Hematopoietic multipotent progenitor cell (in vitro differentiated cells): ENCODE measurements at places on chromosomes 7 and 10.

- no peak for DNase-seq
Observed at GRCh38 chr7:132806834-132807233, 230.6 kb upstream of the PLXNA4 start.

- DNase-seq: no peak
Observed at GRCh38 chr10:7152982-7153381, 257.9 kb downstream of the SFMBT2 start.

GRCh38 chr10:132566892-132567291, 29.3 kb downstream of the INPP5A start:
- no peak for DNase-seq

DNA sequence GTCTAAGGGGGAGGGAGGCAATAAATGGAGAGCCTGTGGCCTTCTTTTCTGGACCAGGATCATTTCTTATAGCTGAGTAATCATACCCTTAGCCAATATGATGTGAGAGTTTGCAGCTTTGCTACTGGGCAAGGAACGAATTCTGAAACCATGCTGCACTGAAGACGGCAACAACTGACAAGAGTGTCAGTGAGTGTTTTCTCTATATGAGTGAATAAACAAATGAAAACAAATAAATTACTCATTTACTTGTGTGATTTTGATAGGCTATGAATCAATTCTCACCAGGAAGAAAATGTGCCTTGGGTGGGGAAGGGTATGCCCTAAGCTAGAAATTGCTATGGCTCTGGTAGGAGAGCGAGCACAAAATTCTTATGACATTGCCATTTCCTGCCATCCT, 79.4 kb upstream of the LRRN3 start:
- DNase-seq: no peak

DNA sequence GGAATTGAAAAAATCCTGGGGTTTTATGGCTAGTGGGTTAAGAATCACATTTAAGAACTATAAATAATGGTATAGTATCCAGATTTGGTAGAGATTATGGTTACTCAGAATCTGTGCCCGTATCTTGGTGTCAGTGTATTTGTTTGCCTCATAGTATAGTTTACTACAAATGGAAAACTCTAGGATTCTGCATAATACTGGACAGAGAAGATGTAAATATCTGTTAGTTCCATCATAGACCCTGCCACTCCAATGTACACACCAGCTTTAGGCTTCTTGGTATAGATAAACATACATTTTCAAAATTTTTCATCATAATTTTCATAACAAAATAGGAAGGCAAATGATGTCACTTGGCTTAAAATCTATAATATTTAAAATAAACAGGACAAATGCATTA, 108.1 kb downstream of the CFTR start:
- DNase-seq: no peak

DNA sequence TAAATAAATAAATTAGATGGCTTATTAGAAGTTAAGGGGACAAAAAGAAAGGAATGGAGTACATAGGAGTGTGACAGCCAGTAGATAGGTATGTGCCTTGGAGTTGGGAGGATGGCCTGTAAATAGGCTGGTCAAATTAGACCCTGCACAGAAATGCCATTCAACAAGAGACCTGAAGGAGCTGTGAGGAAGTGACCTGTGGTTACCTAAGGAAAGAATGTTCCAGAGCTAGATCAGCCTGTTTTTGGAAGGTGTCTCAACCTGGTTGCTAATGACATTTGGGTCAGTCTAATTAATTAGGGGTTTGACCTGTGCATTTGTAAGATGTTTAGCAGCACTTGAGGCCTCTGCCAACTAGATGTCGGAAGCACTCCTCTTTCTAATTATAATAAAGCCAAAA, 315.3 kb upstream of the PLXDC2 start:
- DNase-seq: no peak

DNA sequence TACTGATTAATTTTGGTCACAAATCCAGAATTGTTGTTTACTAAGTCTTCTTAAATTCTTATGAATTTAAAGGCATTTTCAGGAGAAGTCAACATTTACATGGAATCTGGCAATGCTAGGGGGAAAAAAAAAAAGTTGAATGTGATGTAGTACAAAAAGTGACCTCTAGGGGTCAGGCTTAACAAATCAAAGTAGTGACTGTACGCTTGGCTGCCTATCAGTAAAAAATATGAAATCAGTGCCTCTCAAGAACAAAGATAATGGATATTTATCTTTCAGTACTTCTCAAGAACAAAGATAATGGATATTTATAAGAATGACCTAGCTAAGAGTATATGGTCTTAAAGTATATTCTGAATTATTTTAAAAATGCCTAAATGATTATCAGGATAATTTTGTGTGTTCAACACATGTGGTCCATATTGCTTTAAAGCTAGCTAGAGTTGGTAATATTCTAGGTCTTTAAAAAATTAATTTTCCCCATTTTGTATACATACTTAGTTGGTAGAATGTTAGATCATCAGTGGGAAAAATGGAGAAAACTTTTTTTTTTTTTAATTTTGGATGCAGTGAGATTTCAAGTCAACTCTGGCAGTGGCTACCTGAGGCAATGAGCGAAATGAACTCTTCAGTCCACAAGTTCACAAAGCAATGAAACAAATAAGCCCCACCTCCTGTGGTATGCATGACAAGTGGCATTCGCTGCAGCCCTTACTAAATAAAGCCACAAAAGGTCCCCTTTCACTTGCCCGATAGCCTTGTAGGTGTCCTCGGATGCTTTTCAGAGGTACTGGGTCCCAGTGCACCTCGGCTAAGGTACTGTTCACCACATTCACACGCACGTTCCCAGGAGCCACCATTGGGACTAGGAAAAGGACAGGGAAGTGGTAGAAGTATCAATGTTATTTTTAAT, 51.2 kb upstream of the LAMB4 start:
- DNase-seq: peak; percentile 65

DNA sequence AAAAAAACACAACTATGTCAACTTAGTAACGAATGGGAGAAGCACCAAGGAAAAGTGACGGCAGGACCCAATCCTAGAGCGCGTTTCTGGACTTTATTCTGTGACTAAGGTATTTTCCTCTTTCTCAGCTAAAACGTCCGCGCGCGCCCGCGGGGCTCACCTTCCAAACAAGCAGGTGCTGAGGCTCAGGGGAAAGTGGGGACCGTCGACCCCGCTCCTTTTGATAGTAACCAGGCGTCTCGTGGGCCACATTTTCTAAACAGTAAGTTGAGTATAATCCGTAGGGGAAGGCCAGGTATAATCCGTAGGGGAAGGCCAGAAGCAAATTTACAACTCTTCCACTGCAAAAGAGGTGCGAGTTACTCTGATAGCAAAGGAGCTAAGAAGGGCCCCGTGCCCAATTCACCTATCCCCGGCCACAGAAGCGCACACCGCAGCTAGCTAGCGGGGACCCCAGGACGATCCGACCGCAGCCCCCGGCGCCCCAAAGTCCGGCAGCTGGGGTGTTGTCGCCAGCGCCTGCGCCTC, 743 bp downstream of the MKI67 start:
- DNase-seq: no peak

GRCh38 chr7:5773661-5774086, 7.8 kb downstream of the RNF216 start:
- peak; percentile 57 for DNase-seq

DNA sequence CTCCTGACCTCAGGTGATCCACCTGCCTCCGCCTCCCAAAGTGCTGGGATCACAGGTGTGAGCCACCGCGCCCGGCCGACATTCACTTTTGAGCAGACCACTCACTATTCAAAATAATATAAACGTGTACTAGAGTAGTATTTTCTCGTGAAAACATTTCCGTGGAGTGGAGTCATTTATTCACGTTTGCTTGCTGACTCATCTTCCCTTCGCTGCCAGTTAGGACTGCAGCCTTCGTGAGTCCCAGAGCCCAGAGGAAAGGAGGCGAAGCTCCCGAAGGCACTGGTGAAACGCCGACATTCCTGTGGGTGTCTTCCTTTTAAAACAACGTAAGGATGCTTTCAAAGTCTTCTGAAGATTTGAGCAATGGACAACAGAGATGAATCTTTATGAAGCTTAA, 10.9 kb upstream of the INPP5A start:
- no peak for DNase-seq

DNA sequence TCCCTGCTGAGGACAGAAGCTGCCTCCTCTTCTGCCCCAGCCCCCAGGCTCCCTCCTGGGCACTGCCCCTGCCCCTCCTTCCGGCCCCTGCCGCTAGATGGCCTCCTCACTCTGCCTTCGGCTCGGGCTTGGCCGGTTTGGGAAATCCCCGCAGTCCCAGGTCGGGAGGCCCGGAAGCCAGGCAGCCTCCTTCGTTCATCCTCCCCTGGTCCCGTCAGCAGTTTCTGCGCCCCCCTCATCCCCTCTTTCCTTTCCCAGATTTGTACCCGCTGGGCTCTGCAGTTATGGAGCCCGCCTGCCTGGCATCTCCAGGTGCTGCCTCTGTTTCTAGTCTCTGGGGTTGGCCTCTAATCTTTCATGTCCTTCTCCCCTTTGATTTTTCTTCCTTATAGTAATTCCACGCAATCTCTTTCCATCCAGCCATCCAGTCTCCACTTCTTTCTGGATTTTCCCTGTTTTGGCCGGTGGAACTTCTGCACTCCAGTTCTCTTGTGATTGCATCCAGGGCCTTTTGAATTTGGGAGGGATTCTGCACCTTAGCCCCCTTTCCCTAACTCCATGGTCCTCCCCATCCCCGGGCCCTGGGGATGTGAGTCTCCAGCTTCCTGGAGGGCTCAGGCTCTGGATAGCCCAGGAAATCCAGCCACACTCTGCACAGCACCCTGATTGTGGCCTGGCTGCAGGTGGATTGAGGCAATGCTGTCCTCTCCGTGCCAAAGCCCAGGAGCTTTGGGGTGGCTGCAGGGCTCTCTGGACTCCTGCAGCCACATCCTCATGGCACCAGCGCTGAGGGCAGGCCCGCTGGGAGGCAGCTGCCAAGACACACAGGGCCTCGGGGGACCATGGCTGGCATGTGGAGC, 3.3 kb upstream of the SHH start:
- DNase-seq: peak; percentile 60

DNA sequence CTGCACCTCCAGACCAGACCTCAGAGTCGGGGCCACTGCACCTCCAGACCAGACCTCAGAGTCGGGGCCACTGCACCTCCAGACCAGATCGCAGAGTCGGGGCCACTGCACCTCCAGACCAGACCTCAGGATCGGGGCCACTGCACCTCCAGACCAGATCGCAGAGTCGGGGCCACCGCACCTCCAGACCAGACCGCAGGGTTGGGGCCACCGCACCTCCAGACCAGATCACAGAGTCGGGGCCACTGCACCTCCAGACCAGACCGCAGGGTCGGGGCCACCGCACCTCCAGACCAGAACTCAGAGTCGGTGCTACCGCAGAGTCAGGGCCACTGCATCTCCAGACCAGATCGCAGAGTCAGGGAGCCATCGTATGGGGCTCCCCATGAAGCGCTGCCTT, 105.9 kb downstream of the ACTR3B start:
- no peak for DNase-seq

DNA sequence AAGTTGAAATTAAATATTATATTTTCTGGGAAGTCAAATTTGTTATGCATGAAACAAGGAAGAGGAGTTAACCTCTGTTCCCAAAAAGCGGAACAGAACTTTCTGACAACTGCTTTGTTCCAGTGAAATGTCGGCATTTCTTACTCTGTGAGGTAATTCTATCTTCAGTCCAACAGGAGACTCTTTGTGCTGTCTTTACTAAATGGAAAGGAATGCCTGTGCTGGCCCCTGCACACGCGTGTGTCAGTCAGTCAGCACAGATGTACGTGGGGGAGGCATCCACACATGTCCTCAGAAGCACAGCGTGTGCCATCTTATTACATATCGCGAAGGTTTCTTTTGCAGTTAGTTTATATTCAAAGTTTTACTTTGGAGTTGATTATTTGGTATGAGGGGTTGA, 37.5 kb downstream of the NET1 start:
- DNase-seq: no peak

DNA sequence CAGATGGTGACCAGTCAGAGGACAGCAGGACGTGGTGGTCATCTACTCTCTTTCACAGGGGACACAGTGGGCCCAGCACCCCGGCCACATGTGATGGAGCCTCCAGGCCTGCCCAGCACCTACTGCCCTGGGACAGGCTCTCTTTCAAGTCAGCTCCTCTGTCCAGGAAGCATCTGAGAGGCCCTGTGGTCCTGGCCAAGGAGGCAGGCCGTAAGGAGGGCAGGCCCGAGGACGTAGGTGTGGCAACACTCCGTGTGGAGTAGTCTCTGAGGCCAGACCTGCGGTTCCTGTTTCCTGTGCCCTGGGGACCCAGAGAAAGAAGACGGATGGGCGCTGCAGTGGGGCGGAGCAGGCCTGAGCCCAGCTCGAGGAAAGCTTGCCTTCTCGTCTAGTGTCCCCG, 179.2 kb downstream of the EBF3 start:
- DNase-seq: peak; percentile 21

GRCh38 chr7:40583667-40584444, 449.1 kb downstream of the SUGCT start:
- no peak for DNase-seq

GRCh38 chr7:141652691-141653090, 49.3 kb downstream of the DENND11 start:
- no peak for DNase-seq

DNA sequence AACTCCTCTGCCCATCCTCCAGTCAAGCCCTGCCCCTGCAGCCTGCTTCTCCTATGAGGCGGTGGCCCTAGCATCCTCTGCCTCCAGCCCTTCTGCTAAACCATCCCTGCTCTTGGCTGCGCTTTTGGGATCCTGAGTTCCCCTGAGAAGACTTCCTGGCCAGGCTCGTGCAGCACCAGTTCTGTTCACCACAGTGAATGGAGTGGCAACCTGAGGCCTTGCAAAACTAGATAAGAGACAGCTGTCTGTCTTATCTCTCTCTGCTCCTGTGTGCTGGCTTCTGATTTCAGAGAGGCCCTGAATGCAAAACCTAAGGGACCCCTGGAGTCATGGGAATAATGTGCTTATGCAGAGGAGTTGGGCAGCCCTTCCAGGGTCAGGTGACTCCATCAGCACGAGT, 119.2 kb downstream of the TMEM178B start:
- no peak for DNase-seq

GRCh38 chr10:131177431-131178327, 133.8 kb downstream of the TCERG1L start:
- DNase-seq: no peak

DNA sequence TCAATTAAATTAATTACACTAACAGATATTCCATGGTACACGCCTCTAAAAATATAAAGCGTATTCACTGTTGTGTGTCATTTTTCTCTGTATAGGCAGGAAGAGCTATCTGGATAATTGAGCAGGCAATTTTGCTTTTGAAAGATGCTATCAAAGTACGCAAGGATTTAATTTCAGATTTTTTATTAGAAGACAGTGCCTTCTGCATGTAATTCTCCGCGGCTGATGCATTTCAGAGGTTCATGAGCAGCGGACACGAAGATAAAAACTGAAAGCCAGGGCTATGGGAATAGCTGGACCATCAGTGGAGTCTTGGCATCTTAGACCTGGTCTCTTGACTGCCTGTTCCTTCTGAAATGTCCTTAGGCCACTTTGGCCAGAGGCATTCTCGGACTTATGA, 35.7 kb upstream of the SDK1 start:
- no peak for DNase-seq

GRCh38 chr7:55992346-55992745, 28.0 kb downstream of the NIPSNAP2 start:
- no peak for DNase-seq

GRCh38 chr7:113176836-113177235, 58.5 kb upstream of the SMIM30 start:
- DNase-seq: no peak
